ENCODE measurements at places on chromosomes 2 and 18.

- peak; percentile 23 for DNase-seq
Observed at GRCh38 chr2:142131010-142131669, at the start of gene LRP1B. Gene LRP1B, minus strand, starts transcription at chr2:142131016. Its CDS starts 287 bp downstream, at chr2:142130729.

GRCh38 chr2:99960291-99960690 lies 182.1 kb downstream of the AFF3 start:
- DNase-seq, result no peak

DNA sequence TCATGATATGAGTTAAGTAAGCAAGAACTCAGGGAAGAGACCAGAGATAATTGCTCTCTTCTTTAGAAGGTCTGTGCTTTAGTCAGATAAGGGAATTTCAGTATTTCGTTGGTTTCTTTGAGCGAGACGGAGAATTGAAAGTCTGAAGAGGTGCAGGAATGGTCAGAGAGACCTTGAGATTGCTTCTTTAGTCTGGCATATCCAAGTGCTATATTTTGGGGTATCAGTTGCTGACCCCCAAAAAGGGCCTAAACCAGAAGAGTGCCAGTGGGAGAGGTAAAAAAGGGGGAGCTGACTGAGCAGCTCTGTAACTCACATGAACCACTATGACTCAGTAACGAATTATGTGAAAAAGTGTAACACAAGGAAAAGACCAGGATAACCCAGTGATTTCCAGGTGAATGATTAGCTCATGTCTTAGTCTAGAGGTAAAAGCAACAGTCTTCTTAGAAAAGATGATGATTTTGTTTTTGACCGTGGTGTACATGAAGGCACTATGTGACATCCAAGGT lies 932.9 kb downstream of the TDRD15 start:
- no peak for DNase-seq

DNA sequence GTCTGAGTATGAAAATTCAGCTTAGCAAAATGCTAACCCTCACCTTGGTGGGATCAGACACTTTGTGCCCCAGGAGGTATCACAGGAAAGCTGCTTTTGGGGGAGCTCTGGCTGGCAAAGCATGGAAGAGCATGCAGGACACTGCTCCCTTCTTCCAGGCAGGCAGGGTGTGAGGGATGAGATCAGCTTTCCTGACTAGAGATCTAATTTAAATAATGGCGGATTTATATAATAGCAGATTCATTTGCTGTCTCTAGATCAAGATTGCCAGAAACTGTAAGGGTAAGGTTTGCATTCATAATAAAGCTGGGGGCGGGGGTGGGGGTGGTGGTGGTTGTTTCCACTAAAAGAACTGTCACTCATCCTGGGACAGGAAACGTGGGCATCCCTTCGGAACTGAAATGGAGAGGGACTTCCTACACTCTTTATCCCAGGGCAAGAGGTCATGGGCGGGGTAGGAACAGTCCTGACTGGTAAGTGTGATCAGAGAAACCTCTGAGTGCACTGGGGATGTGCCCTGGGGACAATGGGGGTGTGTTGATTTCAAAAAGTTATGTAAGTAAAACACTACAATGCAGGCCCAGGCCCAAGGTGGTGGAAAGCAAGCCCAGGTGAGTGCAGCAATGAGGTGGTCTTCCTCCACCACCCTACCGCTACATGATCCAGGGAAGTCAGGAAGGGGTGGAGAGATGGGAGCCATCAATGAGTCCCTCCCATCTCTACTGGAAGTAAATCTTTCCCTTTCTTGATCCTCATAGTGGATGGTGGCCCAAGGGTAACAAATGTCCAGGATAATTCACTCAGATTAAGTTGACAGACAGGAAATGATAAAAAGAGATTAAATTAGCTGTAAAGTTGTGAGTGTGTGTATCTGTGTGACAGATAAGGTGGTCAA lies 171.4 kb upstream of the SERPINE2 start:
- DNase-seq, result no peak

DNA sequence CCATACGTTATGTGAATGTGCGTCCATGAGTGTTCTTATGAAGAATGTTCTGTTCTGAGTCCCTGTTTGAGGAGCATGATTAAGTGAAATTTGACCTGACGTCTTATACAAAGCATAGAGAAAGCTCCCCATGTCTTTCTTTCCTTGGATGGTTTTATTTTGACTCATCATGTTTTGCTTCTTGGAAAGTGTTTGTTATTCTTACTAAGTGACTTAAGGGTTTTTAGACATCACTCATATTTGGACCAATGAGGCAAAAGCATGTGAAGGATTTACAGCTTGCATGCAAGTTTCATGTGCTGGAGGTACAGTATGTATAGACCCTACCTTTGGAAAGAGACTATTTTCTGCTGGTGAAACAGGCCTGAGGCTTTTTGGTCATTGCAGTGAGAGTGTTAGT lies 33.5 kb upstream of the ZEB2 start:
- DNase-seq, result peak; percentile 47

- no peak for DNase-seq
Observed at GRCh38 chr2:42537493-42537892, 30.9 kb upstream of the MTA3 start.

- peak; percentile 47 for DNase-seq
Observed at GRCh38 chr18:76528477-76529432, 33.7 kb upstream of the ZNF516 start.

- no peak for DNase-seq
Observed at GRCh38 chr2:105039559-105039958, 1.7 kb downstream of the MRPS9 start.

DNA sequence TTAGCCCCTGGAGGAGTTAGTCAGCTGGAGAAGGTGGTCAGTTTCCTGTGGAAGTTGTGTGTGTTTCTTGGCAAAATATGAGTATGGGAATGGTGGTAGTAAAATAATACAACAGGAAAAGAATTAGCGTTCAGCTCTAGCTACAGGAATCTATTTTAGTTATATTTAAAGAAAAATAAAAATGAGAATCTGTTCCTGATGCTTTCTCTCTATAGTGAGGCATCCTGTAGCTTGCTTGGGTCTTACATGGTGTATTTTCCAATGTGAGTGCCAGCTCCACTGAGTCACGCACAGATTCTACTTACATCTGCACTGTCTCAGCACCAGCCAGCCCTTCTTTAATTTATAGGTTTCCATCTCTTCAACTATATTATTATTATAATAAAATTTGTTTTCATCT lies 132.2 kb downstream of the BIRC6 start:
- DNase-seq, result no peak

DNA sequence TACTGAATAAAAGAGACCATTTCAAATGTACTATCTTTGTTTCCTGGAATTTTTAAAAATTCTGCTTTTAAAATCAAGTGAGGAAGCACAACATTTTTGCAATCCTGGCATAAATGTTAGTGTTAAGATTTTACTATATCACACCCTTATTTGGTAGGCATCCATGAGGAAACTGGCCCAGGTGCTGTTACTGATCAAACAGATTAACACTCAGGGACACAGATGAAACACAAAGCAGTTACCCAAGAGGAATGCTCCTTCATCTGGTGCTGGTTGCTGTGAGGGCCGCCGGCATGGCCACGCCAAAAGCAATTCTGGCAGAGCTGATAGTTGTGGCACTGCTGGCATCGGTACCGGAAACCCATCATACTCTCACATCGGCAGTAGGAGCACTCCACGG lies 96.8 kb downstream of the DTNB start:
- DNase-seq, result no peak

DNA sequence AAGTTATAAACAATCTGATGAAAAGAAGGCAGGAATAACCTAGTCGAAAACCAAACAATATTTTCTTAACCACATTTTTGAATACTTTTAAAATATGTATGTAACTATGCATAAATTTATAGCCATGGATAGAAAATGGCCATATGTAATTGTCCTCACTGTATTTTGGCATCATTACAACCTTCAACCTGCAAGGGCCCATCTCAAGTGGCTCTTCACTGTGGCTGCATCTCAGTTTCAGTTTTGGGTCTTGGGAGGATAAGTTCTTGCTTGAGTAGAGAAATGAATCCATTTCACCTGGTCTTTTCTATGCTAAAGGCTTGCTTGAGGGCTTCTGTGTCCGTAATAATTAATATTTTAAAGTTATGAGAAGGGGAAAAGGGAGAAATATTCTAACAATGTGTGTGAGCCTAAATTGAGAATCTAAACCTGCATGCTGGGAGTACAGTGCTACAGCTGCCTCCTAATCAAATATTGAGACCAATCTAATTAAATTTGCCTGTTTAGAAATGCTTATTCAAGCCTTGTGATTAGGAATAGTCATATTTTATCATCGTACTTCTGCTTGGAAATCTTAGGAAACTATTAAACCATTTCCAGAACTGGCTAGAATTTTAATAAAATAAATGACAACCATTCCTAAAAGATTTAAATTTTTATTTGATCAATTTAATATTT lies 92.5 kb downstream of the EML4 start:
- DNase-seq, result no peak

GRCh38 chr2:56191617-56192016 lies 7.8 kb downstream of the CCDC85A start:
- DNase-seq, result peak; percentile 77

DNA sequence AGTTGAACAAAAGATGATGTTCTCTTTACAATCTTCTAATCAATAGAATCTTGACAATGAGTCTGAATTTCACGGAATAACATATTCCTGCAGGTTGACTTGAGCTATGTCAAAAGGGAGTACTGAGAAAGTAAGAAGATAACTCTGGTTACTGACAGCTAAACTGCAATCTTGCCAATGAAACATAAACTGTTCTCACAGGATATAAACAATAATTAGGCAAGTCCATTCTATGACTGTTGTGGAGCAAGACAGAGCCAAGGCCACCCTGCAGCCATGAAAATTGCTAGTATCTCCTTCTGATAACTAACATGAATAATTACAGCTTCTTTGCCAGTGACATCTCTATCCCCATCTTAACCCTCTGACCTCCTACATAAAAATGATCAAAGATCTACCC lies 6.3 kb upstream of the RPRD1A start:
- no peak for DNase-seq

DNA sequence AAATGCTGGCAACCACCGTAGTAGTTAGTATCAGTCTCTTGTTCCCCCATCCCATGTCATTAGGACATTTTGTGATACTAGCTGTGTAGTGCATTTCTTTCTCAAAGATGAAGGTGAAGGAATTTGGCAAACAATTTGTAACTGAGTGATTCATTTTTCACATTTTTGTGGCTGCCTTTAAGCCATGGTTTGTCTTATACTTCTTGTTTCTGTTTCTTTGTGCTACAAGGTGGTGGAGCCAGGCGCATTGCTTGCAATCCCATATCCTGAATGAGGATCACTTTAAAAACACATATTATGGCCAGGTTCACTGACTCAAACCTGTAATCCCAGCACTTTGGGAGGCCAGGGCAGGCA lies 40.6 kb downstream of the GPD2 start:
- DNase-seq, result peak; percentile 65

GRCh38 chr2:10811517-10811916 lies 1.1 kb downstream of the PDIA6 start:
- DNase-seq, result no peak

Data from GM03348 (cell line).